Fibroblast of lung (primary cell): ENCODE measurements at places on chromosomes 7 and 10. TPM values are rescaled to one million over a fixed set of nuclear protein-coding genes. Genes with fewer than 3 reads are reported as not detected.

GRCh38 chr7:81628951-81629350, 140.9 kb downstream of the HGF start:
- no peak for DNase-seq

DIP2C gene
- total RNA-seq: 12.6 and 18.3 TPM in 2 replicates

DNA sequence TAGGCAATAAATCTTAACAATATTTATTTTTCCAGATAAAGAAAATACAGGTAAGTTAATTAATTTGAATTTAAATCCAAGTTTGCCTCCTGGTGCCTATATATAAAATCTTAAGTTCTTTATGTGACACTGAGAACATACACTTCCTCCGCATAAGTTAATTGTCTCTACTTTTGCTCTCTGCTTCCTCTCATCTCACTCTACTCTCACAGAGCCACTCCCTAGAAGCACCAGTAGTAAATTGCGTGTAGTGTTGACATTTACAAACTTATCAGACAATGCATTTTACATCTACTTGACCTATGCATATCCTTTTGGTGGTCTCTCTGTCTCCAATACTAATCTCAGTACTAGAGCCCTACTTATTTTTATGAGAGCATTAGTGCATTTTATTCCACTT, 144.5 kb downstream of the ETV1 start:
- DNase-seq: no peak

- DNase-seq: no peak
Measured at GRCh38 chr7:123548406-123548805, 9.2 kb downstream of the NDUFA5 start.

CC2D2B gene
- total RNA-seq: 0.26 and 0.33 TPM in 2 replicates

GRCh38 chr10:129937351-129937751, 26.7 kb downstream of the EBF3 start:
- DNase-seq: no peak

DNA sequence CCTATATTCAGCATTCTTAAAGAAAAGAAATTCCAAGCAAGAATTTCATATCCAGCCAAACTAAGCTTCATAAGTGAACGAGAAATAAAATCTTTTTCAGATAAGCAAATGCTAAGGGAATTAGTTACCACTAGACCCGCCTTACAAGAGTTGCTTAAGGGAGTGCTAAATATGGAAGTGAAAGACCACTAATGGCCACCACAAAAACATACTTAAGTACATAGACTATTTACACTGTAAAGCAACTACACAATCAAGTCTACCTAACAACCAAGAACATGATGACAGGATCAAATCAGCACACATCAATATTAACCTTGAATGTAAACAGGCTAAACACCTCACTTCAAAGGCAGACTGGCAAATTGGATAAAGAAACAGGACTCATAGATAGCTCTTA, 42.2 kb upstream of the NME8 start:
- no peak for DNase-seq

ZPBP gene
- total RNA-seq: not detected in 2 replicates

GRCh38 chr7:124032369-124033094, at the start of gene TMEM229A:
TSS of gene TMEM229A (minus strand) at chr7:124033067. CDS start at chr7:124033003, 64 bp downstream.
- peak; percentile 48 for DNase-seq

DNA sequence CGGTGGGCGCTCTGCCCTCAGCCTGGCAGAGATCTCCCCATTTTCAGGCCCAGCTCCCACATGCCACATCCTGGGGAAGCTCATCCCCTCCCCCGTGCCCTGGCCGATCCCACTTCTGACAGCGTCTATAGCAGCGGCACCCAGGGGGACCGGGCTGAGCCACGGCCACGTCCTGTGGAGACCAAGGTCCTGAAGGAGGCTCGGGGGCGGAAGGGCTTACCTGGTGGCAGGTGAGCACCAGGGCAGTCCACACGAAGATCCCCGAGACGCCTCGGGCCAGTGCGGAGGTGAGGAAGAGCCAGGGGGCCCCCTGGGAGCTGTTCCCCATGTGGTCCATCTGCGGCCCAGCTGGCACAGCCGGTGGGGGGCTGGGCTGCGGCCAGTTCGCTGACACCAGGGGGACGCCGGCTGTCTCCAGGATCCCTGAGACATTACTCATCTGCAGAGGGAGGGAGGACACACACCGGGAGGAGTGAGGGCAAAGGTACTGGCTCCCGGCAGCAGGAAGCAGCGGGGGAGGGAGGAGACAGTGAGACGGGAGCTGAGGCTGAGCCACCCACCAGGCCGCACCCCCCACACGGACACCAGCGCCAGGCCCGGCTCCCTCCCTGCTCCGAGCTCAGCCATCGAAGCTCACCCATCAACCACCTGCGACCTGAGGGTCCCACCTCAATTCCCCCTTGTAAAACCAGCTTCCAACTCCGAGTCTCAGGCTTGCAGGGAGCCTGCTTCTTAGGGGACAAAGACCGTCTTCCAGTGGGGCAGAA, 776 bp downstream of the TMEM184A start:
- DNase-seq: peak; percentile 79

VAX1 gene
- not detected in 2 replicates for total RNA-seq

DNA sequence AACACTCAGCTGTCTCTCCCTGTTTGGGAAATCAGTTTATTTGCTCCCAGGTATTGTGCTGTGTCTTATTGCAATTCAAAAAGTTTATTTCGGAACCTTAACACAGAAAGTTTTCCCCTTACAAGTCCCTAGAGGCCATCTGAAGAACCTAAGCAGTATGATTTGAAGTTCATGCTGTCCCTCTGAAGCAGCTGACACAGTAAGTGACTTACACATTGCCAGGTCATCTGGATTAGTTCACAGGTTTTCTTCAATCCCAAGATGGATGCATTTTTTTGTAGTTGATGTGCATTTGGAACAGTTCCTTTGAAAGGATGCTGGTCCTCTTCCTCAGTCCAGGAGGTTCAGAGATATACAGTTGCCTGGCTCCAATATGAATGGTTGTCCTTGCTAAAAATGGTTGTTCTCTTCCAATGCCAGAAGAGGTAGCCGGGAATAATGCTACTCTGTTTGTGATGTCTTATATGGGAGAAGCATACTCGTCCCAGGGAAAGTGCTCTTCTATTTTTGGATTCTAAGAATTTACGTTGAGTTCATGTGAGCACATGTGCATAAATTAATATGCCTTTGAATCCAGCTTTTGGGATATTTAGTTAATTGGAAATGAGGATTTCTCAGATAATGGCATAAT, 183.5 kb upstream of the PHYHIPL start:
- DNase-seq: no peak

DNA sequence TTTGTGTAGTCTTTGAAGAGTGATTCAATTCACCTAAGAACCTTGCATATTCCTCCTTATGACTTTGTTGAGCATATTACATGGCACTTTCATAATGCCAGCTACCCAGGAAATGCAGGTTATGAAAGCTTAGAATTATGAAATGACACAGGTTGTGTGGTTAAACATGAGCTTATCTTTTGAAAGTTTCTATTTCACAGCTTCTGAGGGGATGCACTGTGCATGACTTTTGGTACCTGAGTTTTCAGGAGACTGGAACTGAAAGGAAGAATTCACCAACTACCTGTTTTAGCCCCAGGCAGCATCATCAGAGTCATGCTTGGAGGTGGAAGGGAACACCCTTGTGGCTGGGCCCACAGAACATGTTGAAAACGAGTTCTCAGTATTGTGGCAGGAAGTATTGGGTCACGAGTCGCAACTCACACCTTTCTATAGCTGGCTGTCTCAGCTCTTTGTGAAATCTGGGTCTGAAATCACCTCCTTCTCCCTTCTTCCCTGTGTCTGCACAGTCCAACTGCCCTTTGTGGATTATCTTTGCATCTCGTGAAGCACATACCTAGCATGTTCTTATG, 228.2 kb downstream of the PTEN start:
- DNase-seq: no peak

GRCh38 chr10:126851414-126852108, 53.7 kb upstream of the DOCK1 start:
- no peak for DNase-seq
